ENCODE measurements at places on chromosomes 6 and 20.

- peak; percentile 70 for DNase-seq
Measured at GRCh38 chr6:32984622-32985389, 16.4 kb downstream of the BRD2 start.

DNA sequence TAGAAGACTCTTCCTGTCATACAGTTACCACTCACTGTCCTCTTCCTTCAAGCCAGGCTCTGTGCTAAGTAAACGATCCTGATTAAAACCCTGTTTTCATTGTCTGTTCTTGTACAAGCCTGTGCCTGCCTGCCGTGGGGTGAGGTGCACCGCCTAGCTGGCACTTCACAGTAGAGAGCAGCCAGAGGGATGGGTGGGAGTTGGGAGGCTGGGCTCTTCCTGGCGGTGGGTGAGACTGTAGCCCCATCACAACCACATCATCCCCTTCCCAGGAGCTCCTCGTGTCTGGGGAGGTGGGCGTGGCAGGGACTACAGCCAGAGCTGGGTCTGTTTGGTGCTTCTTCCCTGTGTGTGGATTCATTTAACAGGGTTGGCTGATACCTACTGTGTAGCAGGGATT, 382.0 kb downstream of the TAF4 start:
- no peak for DNase-seq

DNA sequence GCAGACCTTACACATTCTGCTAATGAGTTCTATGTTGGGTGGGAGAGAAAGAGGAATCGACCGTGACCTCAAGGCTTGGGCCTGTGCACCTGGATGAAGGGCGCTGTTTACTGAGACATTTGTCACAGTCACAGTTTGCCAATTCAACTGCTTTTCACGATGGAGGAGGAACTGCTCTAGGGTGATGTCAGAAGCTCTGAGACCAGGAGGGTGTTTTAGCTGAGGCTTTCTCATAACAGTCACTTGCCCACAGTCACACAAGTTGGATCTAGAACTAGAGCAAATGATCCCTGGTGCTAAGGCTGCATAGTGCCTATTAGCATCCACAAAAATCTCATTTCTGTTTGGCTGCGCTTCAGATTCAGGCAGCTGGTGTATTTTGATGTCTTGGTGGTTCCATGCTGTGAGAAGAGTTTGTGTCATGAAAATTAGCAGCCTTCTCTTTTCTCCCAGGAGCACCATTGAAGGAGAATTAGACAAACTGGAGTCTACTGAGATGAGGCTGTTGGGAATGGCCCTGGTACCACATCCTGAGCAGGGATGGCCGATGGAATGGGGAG, 83.3 kb upstream of the TGM3 start:
- DNase-seq = no peak

DNA sequence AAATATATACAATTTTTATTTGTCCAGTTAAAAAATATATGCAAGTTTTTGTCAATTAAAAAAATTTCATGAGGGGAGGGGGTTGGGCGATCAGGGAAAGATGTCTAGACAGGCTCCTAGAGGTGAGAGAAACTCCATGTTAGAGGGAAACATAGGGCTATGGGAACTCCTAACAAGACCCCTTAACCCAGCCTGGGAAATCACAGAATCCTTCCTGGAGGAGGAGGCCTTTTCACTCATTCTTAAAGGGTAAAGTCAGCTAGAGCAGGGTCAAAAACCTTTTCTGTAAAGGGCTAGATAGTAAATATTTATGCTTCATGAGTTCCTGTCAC, 75.9 kb upstream of the PTPN1 start:
- no peak for DNase-seq

GRCh38 chr6:108323710-108324466, 29.0 kb downstream of the AFG1L start:
- DNase-seq = no peak

DNA sequence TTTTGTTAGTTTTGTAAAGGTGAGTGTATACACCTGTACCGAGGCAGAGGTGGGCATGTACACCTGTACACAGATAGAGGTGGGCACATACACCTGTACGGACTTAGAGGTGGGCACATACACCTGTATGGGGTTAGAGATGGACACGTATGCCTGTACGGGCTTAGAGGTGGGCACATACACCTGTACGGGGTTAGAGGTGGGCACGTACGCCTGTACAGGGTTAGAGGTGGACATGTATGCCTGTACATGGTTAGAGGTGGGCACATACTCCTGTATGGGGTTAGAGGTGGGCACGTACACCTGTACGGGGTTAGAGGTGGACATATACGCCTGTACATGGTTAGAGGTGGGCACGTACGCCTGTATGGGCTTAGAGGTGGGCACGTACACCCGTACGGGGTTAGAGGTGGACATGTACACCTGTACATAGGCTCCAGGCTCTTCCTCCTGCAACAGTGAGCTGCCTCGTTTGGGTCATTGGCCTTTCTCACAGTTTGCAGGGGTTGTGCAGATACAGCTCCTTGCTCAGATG, 63.7 kb downstream of the PHACTR3 start:
- no peak for DNase-seq

DNA sequence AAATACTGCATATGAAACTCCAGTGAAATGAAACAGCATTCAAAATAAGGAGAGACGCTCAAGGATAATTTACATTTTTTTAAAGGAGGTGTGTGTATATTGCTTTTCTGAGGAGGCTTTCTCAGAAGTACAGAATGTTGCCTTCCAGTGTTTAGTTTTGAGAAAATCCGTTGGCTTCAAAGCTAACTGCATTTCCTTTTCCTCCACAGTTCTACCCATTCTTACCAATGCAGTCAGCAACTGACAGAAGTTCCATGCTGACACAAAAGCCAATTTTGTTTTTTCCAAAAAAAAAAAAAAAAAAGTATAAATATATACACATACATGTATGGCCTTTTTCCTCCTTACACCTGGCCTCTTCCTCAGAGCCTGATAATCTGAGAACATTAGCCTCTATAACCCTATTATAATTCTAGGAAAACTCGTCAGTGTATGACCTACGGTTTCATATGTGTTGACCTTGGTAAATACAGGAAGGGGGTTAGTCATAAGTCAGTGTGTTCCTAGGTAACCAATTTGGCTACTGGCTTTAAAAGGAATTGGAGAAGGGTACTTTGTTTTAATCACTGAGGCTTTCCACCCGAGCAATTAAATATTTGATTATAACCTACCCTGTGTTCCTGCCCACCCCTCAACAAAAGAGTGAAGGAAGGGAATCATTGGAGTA, 24.2 kb downstream of the MGME1 start:
- DNase-seq = no peak

DNA sequence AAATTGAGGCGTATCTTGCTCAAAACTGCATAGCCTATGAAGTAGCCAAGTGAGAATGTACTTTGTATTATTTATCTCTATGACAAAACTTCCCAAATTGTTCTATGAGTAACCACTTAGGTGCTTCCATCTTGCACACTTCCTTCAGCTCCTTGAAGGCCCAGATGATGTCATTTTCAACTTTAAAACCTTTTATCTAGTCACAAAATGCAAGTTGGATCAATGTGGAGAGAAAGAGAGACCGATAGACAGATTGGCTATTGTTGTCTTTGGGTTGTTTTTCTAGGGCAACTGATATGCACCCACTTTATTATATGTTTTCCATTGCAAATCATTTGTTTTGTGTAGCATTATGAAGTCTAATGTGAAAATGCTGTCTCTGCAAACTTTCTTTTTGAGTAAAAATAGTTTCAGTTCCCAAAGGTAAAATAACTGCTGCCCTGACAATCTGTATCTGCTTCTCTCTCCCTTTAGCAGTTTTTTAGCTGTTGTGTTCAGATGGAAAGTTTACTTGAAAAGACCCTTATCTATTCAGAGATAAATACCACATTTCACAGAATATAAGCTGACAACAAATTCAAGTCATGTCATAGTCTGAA, 73.7 kb upstream of the CITED2 start:
- no peak for DNase-seq

GRCh38 chr20:10537850-10538480, 102.9 kb downstream of the SLX4IP start:
- DNase-seq = peak; percentile 7

DNA sequence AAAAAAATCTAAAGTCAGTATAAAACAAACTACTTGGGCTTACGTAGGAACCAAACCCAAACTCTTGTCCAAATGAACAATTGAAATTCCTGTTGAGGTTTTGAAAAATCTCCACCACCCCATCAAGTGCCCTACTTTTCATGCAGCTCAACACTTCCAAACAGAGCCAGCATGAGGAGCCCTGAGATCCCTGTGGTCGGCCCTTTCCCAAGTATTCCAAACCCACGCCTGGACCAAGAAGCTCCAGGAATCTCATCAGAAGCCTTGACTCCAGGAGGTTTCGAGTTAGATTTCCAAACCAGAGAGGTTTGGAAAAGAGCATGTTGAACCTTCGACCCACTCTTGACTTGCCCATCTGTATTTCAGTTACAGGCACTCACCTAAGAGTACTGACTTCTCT, 179.3 kb downstream of the MTFR2 start:
- DNase-seq = no peak

GRCh38 chr6:41713650-41714291, 21.6 kb downstream of the TFEB start:
- DNase-seq = no peak

DNA sequence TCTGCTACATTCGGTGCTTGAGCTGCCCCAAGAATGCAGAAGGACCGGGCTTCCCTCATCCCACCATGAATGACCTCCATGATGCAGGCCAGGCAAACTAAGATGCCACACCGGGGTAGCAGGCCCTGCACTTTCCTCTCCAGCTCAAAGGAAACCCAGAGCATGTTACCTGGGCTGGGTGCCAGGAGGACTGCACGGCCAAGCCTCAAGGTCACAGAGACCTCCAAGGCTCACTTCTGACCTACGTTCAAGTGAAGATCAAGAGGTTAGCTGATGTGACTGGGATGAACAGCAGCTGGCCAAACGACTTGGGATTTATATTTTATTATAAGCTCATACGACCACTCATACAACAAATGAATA, 501.8 kb downstream of the CD83 start:
- DNase-seq = no peak

- DNase-seq = no peak
Measured at GRCh38 chr6:21045135-21045700, 511.0 kb downstream of the CDKAL1 start.

DNA sequence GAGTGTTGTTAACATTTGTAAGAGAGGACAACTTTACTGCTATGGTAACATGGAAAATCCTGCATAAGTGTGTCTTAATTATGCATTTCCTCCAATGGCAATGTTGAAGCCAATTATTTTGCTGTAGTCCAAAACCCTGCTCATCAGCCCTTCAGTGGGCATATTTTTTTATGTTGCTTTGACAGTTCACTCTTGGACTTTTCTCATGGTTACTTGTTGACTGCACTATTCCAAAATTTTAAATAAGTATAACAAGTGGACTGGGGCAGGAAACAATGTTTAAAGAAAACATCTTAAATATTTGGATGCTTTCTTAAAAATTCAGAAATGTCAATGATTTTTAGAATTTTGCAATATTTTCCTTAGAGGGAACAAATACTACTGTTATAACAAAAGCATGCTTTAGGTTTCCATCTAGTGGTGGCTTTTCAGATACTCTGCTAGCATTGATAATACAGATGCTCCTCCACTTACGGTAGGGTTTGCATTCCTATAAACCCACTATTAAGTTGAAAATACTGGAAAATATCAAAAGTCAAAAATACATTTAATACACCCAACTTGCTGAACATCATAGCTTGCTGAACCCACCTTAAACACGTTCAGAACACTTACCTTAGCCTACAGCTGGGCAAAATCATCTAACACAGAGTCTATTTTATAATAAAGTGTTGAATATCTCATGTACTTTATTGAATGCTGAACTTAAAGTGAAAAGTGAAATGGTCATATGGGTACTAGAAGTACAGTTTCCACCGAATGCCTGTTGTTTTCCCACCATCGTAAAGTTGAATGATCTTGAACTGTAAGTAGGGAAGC, 86.4 kb downstream of the ADGRG6 start:
- DNase-seq = peak; percentile 46

DNA sequence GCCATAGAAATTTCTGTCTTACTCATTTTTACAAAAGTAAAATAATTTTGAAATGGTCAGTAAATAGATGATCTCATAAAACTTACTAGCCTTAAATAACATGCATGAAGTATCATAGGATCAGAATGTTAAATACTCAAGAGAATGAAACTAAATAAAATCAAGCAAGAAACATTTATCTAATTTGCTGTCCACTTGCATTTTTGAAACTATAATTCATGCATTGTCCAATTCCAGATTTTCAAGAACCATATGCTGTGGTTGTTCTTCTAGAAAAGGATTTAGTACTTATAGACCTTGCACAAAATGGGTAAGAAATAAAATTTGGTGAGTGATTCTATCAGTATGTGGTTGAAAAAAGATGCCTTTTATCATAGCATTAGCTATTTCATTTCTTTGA, 107.0 kb downstream of the STXBP5 start:
- peak; percentile 15 for DNase-seq

- no peak for DNase-seq
Measured at GRCh38 chr6:82861121-82861520, 204.5 kb downstream of the UBE3D start.

GRCh38 chr6:37807656-37808055, 11.9 kb upstream of the ZFAND3 start:
- DNase-seq = no peak

- DNase-seq = no peak
Measured at GRCh38 chr6:160133441-160134336, 12.1 kb downstream of the SLC22A1 start.

DNA sequence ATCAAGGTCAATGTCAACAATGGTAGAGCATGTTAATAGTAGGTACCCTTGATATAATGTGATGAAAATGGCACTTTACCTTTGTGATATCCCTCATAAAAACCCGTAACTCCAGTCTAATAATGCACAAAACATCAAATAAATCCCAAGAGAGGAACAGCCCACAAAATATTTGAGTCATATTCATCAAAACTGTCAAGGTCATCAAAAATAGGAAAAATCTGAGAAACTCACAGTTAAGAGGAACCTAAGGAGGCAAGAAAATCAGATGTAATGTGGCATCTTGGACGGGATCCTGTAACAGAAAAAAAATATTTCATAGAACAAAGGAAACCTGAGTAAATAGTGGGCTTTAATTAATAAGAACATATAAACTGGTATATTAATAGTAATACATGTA, 25.5 kb upstream of the OSTM1 start:
- DNase-seq = no peak

GRCh38 chr20:63868264-63868663, 3.2 kb downstream of the TPD52L2 start:
- no peak for DNase-seq

DNA sequence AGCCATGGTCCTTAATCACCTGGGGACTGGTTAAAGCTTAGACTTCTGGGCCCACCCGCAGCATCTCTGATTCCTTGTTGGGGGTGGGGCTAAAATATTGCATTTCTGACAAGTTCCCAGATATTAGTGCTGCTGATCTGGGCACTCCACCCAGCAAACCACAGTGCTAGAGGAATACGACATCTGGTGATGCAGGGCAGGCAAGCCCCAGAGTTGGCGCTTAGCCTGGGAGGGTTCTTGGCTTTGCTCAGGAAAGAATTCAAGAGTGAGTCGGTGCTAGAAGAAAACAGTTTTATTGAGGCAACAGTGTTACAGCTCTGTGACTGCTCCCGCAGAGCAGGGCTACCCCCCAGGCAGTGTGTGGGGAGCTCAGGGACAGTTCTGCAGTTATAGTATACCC, 210.7 kb downstream of the TFAP2C start:
- DNase-seq = peak; percentile 67
